ENCODE measurements at places on chromosomes 1 and 21. TPM values are rescaled to one million over a fixed set of nuclear protein-coding genes. Genes with fewer than 3 reads are reported as not detected.

Gene LCE1C
- not detected for total RNA-seq

DNA sequence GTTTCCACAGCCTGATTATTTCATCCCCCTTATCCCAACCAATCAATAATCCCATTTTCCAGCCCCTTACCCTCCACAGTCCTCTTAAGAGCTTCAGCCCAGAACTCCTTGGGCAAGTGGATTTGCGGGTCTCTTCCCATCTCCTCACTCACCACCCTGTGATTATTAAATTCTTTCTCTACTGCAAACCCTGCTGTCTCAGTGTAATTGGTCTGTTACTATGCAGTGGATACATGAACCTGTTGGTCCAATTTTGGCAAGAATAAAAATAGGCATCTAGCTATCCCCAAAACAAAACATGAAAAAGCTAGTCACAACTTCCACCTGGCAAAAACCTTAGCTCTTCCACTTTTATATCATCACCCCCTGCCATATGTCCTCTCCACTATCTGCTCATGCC, 36.2 kb upstream of the TNFSF4 start:
- DNase-seq: no peak

DNA sequence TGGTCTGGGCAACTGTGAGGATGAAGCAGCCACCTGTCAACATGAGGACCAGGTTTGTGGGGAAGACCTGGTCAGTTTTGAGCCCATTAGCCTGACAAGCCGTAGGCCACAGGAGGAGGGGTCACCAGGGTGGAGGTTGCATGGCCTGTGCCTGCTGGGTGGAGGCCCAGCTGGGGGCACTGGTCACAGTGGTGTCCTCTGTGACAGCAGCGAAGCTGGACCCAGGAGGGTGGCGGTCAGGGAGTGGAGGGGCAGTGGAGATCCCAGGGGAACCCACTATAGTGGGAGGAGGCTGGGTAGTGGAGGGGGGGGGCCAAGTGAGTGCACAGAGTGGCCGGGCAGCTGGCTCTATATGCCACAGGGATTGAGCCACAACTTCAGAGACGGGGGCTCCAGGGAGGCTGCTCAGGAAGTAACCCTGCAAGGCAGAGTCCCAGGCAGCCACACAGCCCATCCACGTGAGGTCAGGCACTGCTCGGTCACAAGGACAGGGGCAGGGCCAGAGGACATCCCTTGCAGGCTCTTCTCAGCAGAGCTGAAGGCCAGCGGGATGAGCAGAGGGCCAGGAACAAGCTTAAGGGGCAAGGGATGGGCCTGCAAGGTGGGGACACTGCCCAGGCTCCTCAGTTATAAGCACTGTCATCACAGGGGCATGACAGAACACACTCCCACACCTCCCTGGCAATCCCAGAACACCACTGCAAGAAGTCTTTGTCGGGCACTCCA, 2.3 kb upstream of the C1orf35 start:
- DNase-seq: no peak

- DNase-seq: no peak
These were observed 65.2 kb upstream of the DIP2A start for GRCh38 chr21:46393451-46393940.

DNA sequence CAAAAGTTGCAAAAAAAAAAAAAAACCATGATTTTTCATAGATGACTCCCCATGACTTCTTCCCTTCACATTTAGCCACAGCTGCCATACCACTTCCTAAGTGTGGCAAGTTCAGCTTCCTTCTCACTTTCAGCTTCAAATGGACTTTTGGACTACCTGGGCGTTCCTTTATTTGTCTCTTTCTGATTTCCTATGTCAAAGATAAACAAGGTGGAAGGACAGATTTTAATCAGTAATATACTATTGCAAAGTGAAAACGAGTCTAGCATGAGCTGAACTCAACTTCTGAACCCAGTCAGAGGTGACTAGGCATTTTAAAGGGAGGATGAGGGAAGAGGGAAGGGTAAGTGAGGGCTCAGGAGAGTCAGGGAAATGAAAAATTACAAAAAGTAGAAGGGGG, 14.4 kb upstream of the SCCPDH start:
- DNase-seq: no peak

GRCh38 chr1:52249831-52250230, 107.9 kb downstream of the ZFYVE9 start:
- DNase-seq: no peak
